HTR-8/SVneo (cell line): ENCODE measurements at places on chromosomes 7 and 10.

DNA sequence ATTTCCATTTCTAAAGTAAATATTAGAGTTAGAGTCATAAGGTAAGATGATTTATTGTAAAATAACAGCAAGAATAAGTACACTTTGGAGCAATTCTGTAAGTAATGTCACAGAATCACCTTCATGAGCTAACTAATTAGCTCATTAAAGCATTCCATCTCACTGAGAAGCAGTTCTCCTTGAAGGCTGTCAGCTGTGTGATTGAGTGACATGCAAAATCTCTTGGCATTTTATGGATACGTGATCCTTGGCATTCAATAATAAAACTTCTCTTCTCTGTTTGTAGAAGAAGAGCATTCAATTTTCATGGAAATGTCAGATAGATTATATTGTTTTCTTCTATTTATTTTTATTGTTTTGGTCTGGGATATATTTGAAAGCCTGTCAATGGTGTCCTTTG, 1389.3 kb downstream of the GATA3 start:
- no peak for DNase-seq

- peak; percentile 17 for DNase-seq
Measured at GRCh38 chr7:22885797-22886261, 63.2 kb upstream of the TOMM7 start.

DNA sequence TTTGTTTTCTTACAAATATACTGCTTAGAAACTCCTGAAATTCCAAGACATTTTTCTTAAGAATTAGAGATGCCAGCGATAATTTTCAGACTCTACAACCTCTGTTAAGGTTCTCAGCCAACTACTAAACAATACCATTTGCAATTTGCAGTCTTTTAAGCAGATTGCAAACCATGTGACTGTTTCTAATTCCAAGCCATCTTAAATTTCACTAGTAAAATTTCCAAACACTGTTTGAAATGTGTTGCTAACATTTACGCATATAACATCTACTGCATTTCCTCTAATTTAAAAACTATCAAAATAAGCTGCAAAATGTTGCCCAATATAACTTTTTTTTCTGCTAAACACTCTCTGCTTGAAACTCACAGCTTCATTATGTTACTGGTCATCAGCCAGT, 56.0 kb upstream of the MACROH2A2 start:
- no peak for DNase-seq

DNA sequence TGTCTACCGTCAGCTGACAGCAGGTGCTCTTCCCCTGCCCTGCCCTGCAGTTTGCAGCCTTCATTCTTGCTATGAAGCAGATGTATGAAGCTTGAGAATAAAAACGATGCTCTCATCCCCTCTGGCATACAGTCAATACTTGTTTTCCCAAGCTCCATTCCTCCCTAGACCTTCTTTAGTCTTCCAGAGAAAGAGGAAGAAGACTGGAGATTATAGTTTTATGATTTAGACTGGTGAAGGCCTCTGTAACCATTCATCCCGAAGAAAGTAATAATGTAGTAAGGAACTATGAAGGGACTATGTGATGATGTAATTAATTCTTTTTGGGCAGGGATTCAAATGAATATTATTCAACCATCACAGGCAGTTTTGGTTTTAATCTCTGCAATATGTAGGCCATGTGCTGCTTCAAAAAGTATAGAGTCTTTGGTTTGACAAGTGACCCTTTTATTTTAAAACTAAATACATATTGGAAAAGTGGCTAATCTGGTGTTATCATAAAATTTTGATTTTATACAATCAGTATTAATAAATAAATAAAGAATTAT, 242.4 kb upstream of the KIAA1217 start:
- DNase-seq = no peak

DNA sequence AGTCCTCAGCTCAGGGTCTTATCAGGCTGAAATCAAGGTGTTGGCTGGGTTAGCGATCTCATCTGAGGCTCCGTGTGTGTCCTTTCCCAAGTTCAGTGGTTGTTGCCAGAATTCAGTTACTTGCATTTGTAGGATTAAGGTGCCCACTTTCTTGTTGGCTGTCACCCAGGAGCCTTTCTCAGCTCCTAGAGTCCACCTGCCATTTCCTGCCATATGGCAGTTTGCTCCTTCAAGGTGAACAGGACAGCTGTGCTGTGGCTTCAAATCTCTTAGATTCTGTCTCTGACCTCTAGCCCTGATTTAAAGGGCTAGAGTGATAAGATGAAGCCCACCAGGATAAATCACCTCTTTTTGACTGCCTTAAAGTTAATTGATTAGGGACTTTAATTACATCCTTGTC, 1.0 kb upstream of the HIF1AN start:
- no peak for DNase-seq

GRCh38 chr10:26242706-26243350, 26.3 kb downstream of the GAD2 start:
- DNase-seq = no peak

- DNase-seq = no peak
Measured at GRCh38 chr7:41816111-41816510, 113.2 kb upstream of the INHBA start.
